T-helper 2 cell (primary cell): ENCODE measurements at places on chromosomes 2 and 18.
A peak's percentile ranks its signal among the peaks of the same experiment; 100 is the strongest.

DNA sequence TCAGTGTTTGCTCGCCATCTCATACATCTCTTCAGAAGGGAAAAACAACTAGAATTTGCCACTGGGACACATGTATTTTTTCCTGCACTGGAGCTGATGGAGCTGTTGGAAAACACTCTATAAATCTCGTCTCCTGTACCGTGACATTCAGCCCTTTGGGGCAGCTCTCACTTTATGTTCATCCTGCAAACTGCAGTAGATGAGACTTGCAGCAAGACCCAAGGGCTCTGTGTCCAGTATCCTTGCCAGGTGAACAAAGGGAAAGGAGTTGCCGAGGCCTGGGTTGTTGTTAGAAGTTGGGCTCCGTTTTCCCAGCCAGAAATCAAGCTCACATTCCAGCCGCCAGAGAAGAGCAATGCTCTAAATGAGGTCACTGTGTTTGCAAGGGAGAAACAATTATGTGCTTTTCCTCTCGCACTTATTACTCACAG is 285.1 kb downstream of the SLC4A3 start:
- DNase-seq, result no peak

DNA sequence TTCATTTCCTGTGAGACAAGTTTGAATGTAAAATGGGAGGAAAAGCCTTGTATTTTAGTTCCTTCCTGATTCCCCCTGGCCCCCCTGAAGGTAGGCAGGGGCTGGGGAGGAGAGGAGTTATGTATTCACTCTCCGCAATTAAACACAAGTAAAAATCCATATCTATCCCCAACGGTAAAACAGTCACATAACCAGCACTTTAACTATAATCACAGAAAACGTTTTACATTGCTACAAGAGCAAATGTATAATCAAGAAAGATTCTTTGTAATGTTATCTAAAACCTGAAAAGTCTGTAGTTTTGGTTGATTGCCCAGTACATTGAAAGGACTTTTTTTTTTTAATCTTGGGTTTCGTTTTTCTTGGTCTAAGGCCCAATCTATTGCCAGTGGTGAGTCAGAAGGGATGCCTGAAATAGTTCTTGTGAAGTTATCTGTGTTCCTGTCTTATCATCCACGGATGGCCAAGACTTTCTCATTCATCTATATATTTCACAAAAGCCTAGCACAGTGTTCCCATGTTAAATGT is 34.5 kb upstream of the CCNYL1 start:
- no peak for DNase-seq

DNA sequence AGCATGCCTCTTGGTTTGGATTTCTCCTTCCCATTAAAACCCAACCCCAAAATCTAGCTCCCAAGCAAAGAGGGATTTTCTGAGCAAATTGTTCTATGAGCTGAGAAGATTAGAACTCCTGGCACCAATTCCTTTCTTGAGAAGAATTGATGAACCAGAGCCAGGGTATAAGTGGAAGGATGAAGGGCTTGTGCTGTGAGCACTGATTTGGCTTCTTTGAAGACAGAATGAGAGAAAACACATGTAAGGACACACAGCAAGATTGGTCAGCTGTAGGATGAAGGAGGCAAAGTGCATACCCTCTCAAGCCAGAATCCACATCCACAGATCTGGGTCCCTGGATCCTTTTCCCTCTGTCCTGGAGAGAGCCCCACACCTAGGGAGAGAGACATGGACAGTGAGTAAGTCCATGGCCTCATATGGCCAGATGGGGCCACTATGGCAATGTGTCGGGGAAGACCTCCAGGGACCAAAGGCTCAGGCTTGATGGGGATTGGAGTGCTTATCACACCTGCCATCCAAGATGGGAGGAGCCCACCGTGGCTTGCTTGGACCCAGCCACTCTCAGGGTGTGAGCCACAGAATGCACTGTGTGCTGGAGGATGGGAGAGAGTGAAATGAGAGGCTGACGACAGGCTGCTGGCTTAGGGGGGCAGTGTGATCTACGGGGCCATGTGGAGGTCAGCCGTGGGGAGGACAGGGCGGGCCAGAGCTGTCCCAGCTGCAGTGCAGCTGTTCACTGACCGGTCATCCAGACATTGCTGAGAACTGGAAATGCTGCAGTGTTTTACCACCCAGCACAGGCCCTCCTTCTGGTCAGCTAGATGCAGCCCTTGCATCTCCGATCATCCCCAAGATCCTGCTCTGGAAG is 339.8 kb downstream of the CYP26B1 start:
- no peak for DNase-seq

DNA sequence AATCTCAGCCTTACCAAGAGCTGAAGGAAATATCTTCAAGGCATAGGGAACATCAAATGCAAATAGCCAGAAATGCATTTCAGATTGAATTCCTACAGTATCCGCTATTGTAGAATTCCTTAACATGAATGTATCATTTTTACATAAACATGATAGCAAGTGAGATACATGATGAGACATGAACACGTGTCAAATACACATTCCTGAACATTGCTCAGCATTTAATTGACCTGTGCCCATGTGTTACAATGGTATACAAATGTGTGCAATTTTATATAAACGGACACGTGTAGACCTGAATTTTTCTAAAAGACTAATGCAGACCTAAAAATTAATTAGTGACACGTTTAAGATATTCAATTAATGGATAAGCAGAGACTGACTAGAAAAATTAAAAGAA is 133.0 kb upstream of the TLK1 start:
- no peak for DNase-seq

GRCh38 chr2:180609626-180610340 is 370.6 kb upstream of the UBE2E3 start:
- no peak for DNase-seq

DNA sequence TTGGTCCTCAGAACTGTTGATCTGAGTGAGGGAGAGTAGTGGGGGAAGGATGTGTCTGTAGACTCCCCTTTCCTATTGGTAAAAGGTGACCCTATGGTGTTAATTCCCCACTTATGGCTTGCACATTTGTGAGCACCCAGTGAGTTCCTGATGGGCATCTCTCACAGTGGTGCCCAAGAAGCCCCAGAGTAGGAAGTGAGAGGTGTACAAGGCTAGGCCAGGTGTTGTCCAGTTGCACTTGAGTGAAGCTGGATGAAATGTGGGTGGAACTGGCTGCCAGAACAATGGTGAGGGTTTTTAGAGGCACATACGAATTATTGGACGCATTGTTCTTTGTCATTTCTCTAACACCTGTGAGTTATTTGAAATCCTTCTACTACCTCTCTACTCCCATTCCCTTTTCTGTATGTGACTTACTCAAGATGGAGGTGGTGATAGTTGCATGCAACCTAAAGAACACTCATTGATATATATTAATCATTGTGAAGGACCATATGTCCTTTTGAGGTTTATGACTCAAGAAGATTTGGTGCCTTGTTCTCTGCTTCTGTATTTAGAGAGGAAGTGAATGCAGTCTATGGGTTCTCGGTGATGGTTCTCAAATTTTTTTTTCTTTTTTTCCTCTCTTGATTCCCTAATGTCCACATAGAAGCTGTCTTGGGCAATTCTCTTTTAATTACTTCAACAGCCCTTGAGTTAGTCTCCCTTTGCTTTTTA is 162.7 kb downstream of the FSHR start:
- no peak for DNase-seq

DNA sequence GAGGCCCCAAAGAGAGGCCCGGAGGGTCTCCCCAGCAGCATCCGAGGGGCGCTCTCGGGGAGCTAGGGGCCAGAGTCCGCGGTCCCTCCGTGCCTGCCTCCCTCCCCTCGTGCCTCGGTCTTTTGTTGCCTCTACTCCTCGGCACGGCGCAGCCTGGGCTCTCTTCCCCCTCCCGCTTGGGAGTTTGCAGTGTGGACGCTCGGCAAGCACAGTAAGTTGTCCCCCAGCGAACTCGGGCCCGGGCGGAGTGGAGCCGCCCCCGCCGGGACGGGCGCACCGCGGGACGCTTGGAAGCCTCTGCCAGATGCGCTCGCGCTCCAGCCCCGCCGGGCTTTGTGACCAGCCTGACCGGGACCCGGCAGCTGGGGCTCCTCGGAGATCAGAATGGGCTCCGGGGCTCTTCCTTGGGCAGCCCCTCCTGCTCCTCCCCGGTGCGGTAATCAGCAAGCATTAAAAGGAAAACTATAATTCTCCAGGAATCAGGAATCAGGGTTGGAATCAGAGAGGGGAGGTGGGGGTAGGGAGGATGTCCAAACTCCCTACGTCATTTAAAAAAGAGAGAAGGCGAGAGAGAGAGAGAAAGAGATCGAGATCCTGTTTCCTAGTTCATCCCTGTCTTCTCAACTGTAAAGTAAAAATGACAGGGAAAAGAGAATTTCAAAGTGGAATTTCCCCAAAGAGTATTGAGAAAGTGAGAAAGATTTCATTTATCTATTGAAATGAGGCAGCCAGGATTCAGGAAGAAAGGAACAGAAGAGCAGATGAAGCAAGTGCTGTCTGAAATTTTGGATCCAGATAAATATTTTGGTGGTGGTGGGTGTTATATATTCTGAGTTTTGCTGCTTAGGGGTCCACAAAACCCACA is 786 bp upstream of the TMEM200C start:
- no peak for DNase-seq

DNA sequence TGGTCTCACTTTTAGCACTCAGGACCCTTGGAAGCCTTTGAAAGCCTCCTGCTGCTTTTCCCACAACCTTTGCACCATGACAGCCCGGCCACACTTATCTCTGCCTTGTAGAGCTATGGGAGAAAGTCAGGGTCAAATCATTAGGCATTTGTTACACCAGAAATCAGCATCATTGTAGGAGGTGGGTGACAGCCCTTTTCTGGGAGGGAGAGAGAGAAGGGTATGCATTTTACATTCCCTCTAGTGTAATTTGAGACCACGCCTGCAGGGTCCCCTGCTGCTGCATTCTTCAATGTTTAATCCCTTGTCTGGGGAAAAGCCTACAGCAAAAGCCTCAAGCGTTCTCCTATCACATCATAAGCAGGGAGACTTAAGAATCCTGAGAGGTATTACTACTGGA is 766.8 kb upstream of the FAM98A start:
- DNase-seq, result no peak

DNA sequence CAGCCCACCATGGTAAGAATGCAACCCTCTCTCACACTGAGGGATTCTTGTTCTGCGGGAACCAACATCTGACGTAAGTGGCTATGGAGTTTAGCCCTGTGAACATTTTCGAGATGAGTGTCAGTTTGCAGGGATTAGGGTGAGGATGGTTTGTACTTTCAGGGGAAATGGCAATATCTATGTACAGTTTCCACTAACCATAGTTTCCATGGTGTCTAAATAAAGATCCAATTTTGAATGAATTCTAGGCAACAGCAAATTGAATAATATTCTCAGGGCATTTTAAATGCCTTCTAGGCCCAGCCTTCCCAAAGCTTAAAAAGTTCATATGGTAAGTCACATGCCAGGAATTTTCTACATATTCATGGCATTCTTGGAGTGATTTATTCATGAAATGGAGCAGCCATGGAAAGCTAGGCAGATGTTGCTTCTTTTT is 105.4 kb upstream of the MMADHC start:
- DNase-seq, result no peak

DNA sequence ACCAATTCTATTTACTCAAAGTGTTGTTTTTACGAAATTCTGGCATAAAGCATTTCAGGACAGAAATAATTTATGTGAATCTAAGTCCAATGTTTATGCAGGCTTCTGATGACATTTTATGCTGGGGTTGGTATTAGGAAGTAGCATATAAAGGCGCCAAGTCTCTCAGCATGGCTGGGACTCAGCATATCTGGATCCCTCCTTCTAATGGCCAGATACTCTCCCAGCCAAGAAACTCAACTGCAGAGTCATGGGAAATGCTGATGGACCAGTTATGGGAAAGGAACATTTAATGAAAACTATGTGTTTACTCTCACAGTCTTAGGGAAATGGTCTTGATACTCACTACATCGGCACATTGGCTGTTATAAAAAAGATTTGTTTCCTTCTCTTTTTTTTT is 392.2 kb downstream of the ARHGAP15 start:
- no peak for DNase-seq

DNA sequence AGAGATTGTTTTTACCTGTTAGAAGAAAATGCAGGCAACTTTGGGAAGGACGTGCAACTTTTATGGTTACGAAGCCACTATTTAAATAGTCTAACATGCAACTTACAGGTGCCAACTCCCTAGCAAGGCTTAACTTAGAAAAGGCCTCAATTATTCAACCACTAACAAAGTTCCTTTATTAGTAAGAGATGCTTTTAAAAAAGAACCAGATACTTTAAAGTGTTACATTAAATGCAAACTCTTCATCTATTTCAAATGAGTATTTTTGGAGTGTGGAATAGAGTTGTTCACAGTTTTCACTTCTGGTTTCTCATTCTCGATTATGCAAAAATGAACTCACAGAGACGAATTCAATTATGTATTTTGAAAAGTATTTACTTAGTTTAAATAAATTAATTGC is 51.7 kb downstream of the PELI1 start:
- DNase-seq, result no peak

GRCh38 chr2:211512806-211513205 is 956.4 kb downstream of the CPS1 start:
- no peak for DNase-seq

DNA sequence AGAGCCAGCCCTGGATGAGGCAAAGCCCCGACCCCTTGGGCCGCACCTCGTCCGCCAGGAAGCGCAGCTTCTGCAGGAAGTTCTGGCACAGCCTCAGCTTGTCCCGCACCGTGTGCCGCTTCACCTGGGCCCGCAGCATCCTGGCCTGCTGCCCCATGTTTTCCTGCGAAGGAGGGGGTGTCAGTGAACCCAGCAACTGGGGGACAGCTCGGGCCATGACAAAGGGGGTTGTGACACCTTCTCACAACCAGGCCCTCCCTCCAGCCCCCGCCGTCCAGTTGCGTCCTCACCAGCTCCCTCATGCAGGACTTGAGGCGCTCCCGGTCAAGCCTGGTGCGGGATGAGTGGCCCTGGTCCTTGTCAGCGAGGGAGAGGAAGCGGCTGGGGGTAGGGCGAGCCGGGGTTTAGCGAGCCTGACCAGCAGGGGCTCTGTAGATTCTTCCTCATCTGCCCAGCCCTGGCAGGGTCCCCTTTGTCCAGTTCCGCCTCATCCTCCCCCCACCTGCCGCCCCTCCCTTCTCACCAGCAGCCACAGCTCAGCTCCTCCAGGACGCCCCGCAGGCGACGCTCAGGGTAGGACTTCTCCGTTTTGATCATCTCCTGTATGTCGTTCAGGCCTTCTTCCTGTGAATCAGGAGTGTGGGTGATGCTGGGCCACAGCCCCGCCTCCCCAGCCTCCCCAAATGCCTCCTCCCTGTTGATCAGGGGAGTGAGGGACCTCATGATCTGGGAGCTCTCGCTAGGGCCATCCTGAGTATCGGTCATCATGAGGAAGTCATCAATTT is 606 bp downstream of the OTOF start:
- peak; percentile 55 for DNase-seq

- DNase-seq, result no peak
Observed at GRCh38 chr2:15155959-15156574, 405.1 kb downstream of the NBAS start.

GRCh38 chr2:231612109-231612455 is 19.4 kb downstream of the TEX44 start:
- DNase-seq, result no peak

GRCh38 chr18:50629148-50629631 is 69.3 kb downstream of the MAPK4 start:
- no peak for DNase-seq

GRCh38 chr18:47727409-47727808 is 203.1 kb downstream of the SMAD2 start:
- no peak for DNase-seq
